Natural killer cell treated with Interleukin-12 subunit alpha and Interleukin-12 subunit beta and Interleukin-15 and Interleukin-18, amount 100 ng/mL, for 72 hours (primary cell): ENCODE measurements at places on chromosomes 13 and 19. TPM values are rescaled to one million over a fixed set of nuclear protein-coding genes. Genes with fewer than 3 reads are reported as not detected.

Gene HIF3A
- total RNA-seq, result not detected

Gene ZNF844
- 9.4 TPM for total RNA-seq

Gene ABHD13
- total RNA-seq, result 6.5 TPM

Gene DYRK1B
- total RNA-seq, result 7.5 TPM

Gene SPTBN4
- total RNA-seq, result not detected

Gene UBL3
- 10.5 TPM for total RNA-seq

Gene GATAD2A
- 224 TPM for total RNA-seq

Gene TUBA3C
- not detected for total RNA-seq

Gene LILRA5
- not detected for total RNA-seq

Gene SLC7A10
- not detected for total RNA-seq

Gene CGB1
- not detected for total RNA-seq

Gene PGLYRP2
- not detected for total RNA-seq

Gene ANGPTL8
- total RNA-seq, result not detected

Gene KLF5
- total RNA-seq, result 2.5 TPM

Gene NKPD1
- total RNA-seq, result 0.14 TPM

Gene COX7A1
- not detected for total RNA-seq

Gene ADAMTS10
- total RNA-seq, result 11.3 TPM

Gene SIGLEC5
- total RNA-seq, result 0.64 TPM

Gene CALM3
- total RNA-seq, result 309 TPM

Gene PCDH9
- 0.20 TPM for total RNA-seq

Gene RNF113B
- total RNA-seq, result not detected

Gene NMRK2
- total RNA-seq, result not detected

Gene SRRM5
- 1.8 TPM for total RNA-seq

Gene SMIM24
- total RNA-seq, result 0.62 TPM

Gene ZNF665
- total RNA-seq, result 3.0 TPM

Gene S1PR5
- 5.1 TPM for total RNA-seq

Gene CACNG7
- not detected for total RNA-seq

Gene FFAR2
- total RNA-seq, result not detected

Gene EBI3
- 131 TPM for total RNA-seq

Gene KIR3DL2
- 51.2 TPM for total RNA-seq

Gene CRLF1
- total RNA-seq, result not detected
